ENCODE measurements at places on chromosomes 2 and 18. TPM values are rescaled to one million over a fixed set of nuclear protein-coding genes. Genes with fewer than 3 reads are reported as not detected.

Gene ALKAL2
- not detected for total RNA-seq

Gene REG3G
- total RNA-seq, result not detected

Gene MALL
- 6.7 TPM for total RNA-seq

Gene CDKL4
- not detected for total RNA-seq

All from bronchus fibroblast of lung (primary cell).